Tibial nerve (tissue), 4 donors: ENCODE measurements at places on chromosomes 1 and 21. TPM values are rescaled to one million over a fixed set of nuclear protein-coding genes. Genes with fewer than 3 reads are reported as not detected.

DNA sequence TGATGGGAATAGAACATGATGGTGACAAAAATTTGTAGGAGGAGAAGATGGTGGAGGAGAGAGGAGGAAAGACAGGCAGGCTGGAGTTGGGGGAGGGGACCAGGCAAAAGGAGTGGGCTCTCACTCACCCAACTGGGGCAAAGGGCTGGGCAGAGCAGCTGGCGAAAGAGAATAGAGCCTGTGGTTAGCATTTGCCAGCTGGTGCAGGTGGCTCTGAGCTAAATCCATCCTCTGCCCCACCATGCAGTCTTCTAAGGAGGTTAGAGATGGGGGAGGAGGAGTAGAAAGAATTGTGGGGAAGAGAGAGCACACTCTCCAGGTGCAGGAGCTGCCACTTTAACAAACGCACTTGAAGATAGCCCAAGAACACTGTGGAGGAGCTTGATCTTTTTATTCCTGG lies 27.6 kb upstream of the SLAMF1 start:
- DNase-seq: no peak

GRCh38 chr1:229913489-229913888 lies 153.5 kb upstream of the GALNT2 start:
- DNase-seq: no peak

DNA sequence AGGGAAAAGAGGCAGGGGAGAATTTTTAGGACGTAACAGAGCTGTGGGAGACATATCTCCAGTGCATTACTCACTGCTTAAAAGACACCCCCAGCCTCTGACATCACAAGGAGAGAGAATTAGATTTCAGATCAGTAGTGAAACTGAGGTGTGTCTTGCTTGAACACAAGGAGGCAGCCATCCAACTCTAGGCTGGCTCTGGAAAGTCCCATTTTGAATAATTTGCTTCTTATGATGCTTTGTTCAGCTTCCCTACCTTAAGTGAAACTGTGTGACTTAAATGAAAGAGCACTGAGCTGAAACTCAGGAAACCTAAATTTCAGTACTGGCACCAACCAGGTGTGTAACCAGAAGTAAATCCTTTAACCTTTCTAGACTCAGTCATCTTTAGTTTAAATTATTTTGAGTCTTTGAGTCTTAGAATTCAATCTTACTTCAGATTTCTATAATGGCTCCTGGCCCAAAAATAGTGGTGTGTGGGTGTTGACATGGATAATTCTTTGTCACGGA lies 251.6 kb upstream of the SGIP1 start:
- no peak for DNase-seq

DNA sequence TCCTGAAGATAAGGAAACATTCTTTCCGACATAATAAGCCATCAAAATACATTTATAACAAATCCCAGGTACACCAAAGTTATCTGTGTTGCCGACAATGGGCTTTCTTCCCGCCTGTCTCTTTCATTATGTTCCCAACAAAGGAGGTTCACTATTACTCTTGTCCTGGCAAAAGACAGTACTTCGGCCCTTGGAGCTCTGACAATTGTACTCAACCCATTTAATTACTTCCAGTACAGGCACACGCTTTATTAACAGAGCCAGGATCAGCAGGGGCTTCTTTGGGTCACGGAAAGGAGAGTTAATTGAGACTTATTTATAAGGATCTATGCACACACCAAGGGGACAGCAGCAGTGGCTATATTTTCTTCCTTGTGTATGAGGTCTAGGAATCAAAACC lies 46.6 kb upstream of the DUSP10 start:
- DNase-seq: no peak

DNA sequence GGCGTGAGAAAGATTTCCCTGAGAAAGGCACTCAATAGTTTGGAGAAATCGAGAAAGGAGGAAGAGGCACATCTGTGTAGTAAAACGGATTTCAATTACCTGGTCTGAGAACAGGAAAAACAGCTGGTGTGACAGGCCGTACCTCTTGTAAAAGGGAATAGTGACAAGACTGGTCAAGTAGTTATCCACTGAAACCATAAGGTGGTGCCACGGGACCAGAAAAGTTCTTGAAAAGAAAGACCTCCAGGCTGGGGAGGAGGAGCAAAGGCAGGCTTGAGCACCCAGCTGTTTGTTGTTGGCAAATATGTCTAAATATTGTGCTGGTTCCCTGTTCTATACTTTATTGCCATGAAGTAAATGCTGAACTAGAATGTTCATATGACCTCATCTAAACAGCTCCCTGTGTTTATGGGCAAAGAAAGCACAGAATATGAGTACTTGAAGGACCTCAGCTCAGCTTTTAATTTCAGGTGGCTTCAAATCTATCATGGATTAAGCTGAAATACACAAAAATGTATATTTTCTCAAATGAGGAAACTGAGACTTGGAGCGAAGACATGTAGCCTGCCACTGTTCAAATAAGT lies 4.0 kb downstream of the HAO2 start:
- DNase-seq: no peak

DNA sequence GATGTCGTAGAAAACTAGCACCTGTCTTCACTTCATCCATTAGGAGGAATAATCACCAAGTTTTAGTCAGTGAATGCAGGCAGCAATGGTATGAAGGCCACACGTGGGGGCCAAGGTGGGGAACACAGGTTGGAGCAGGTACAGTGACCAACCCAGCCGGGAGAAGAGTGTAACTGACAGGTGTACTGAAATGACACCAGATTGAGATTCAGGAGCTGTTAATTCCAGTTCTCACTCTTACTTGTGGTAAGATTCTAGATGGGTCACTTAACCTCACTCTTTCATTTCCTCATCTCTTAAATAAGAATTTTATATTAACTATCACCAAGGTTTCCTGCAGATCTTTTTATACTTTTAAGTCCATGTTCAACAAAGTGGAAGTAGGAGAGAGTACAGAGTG lies 206.2 kb upstream of the PTBP2 start:
- DNase-seq: no peak

- DNase-seq: no peak
Observed at GRCh38 chr1:1213345-1214265, at the start of gene TNFRSF4. TSS of gene TNFRSF4 (minus strand) at chr1:1214153. CDS start at chr1:1214127, 26 bp downstream.

GRCh38 chr1:213647864-213648650 lies 339.7 kb upstream of the PROX1 start:
- no peak for DNase-seq

DNA sequence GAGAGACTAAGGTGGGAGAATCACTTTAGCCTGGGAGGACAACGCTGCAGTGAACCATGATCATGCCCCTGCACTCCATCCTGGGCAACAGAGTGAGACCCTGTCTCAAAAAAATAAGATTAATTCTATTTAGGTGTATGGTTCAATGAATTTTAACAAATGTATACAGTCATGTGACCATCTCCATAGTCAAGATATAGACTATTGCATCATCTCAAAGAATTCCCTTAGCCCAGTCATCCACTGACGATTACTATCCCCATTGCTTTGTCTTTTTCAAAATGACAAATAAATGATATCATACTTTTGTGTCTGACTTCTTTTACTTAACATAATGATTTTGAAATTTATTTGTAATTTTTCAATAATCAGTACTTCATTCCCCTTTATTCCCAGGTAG lies 260.0 kb downstream of the LRRC7 start:
- no peak for DNase-seq

- DNase-seq: no peak
Observed at GRCh38 chr1:36542962-36543515, 60.3 kb upstream of the CSF3R start.

- no peak for DNase-seq
Observed at GRCh38 chr1:172500207-172500606, 32.7 kb upstream of the SUCO start.

- DNase-seq: no peak
Observed at GRCh38 chr1:169124459-169124858, 18.0 kb downstream of the ATP1B1 start.

- no peak for DNase-seq
Observed at GRCh38 chr1:77631751-77632150, 50.7 kb downstream of the ZZZ3 start.

DNA sequence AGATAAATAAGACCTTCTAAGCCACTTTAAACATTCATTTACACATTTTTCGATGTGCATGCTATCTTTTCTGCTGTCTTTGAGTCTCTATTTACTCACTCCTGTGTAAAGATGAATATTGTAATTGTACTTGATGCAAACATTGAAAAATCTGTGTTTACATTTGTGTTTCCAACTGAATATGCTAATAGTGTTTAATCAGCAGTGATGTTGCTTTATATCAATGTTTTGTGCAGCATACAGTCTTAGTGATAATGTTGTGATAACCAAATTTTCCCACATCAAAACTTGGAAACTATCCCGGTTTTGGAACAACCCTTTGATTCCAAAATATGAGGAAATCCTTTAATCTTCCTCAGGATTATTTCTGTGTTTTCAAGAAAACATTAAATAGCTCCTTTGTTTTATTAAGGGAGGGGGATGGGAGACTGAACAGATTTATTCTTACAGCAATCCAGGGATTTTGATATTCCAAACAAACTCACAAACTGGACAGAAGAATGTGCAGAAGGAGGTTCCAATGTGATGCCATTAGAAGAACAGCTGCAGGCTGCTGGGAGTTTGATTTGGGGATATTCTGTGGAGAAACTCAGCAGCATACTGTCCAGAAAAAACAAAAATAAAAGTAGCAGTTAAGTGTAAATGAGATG lies 248.0 kb downstream of the S1PR1 start:
- no peak for DNase-seq

DNA sequence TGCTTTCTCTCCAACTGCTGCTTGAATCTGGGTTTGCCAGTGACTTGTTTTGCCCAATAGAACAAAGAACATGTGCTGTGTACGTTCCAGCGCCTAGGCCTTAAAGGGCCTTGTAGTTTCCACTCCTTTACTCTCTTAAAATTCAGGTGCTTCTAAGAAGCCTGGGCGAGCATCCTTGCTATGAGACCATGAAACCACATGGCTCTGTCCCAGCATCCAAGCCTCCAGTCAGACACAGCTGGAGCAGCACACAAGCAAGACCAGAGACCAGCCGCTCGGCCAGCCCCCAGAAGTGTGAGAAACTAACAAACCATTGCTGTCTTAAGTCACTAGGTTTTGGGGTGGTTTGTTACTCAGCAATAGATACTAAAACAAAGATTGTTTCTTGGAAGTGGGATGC lies 15.1 kb downstream of the PLEKHO1 start:
- no peak for DNase-seq

DNA sequence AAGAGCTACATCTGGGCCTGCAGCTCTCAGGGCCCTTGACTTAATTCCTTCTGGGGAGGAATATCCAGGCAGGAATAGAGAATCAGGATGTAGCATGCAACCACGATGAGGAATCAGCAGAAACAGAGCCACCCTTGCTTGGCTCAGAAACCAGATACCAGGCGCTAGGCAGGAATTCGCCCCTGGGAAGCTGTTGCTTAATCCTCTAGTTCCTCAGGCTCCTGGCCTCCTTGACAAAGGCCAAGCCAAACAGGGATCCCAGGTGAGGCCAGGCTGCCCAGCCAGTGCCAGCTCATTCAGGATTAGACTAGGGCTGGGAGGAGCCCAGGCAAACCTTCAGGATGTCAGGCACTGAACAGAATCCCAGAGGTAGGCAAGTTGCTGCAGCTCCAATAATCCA lies 48.2 kb upstream of the IRF2BP2 start:
- no peak for DNase-seq

- no peak for DNase-seq
Observed at GRCh38 chr21:16186742-16187141, 457.0 kb downstream of the USP25 start.

GRCh38 chr1:182624577-182624976 lies 20.4 kb upstream of the RGS16 start:
- DNase-seq: no peak

DNA sequence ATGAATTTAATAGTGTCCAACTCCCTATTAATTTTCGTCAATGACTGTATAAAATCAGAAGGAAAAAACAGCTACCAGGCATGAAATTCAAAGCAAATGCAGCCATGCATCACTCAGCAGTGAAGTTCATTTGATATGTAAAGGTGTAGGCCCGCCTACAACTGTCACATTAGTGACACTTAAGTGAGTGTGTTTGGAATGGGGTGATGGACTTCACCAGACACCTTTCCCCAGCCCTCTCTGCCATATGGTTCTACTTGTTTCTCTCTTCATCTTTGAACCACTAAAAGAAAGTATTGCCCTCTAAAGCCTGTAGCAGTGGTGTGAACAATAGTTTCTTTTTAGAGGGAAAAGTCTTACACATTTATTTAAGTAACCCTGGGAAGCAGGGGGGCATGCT lies 124.0 kb downstream of the SIPA1L2 start:
- no peak for DNase-seq

- no peak for DNase-seq
Observed at GRCh38 chr1:188584119-188584518, 1755.4 kb downstream of the PLA2G4A start.

GRCh38 chr1:164589408-164589807 lies 30.4 kb downstream of the PBX1 start:
- no peak for DNase-seq

DNA sequence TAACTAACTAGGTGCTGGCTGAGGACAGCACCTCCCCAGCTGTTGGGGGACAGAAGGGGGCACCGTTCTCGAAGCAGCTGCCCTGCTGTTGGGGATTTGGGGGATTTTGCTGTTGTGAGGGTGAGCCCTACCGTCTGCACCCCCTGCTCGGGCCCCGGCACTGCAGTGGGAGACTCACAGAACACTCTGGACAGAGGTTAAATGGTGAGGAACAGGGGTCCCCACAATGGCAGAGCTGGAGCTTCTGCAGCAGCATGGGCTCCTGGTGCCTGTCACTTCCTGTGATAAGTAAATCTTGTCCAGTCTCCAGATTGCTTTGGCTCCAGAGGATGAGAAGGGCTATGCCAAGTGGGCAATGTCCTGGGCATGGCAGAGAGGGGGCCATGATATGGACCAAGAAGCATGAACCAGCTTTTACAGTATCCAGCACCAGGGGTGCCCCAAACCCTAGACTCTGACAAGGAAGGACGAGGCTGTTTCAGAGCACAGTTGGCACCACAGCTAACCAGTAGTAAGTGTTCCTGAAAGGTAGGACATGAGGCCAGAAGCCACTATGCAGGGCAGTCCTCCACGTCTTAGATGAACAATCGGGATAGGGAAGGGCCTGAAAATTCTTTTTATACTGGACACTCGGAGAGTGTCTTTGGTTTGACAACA lies 365.1 kb upstream of the VAMP3 start:
- no peak for DNase-seq

LYPD8 gene
- total RNA-seq: not detected

C1orf105 gene
- not detected for total RNA-seq

ZBED6 gene
- 31.4 TPM for total RNA-seq

PAPPA2 gene
- total RNA-seq: 0.21 TPM

SASS6 gene
- 1.8 TPM for total RNA-seq

SPRR2E gene
- not detected for total RNA-seq

SPOCD1 gene
- total RNA-seq: 0.42 TPM

ADCY10 gene
- not detected for total RNA-seq

FBLIM1 gene
- total RNA-seq: 46.5 TPM

TACSTD2 gene
- 5.3 TPM for total RNA-seq

CLEC20A gene
- not detected for total RNA-seq

PTGFRN gene
- total RNA-seq: 15.9 TPM
